Osteocyte (in vitro differentiated cells): ENCODE measurements at places on chromosomes 12 and 14. TPM values are rescaled to one million over a fixed set of nuclear protein-coding genes. Genes with fewer than 3 reads are reported as not detected.

The GYS2 gene
- 0.10 TPM in 1 of 2 replicates, not detected in the other for total RNA-seq

The VWF gene
- 0.13 and 0.31 TPM in 2 replicates for total RNA-seq

The IL23A gene
- not detected in 2 replicates for total RNA-seq

The LRCOL1 gene
- not detected in 2 replicates for total RNA-seq

The PRDM4 gene
- total RNA-seq = 22.5 and 24.5 TPM in 2 replicates

The KCNH3 gene
- total RNA-seq = 0.35 TPM in 1 of 2 replicates, not detected in the other

The NR4A1 gene
- total RNA-seq = 6.7 and 13.0 TPM in 2 replicates

The TMEM52B gene
- not detected in 2 replicates for total RNA-seq

The PTPRQ gene
- 0.13 and 0.35 TPM in 2 replicates for total RNA-seq

The CCDC38 gene
- total RNA-seq = not detected in 2 replicates

The HOXC6 gene
- total RNA-seq = not detected in 2 replicates

The TGM1 gene
- 2.1 and 2.3 TPM in 2 replicates for total RNA-seq

The SLCO1A2 gene
- total RNA-seq = 2.4 and 3.8 TPM in 2 replicates

The RALGAPA1 gene
- total RNA-seq = 47.9 and 52.6 TPM in 2 replicates

The EID3 gene
- total RNA-seq = 2.8 and 3.7 TPM in 2 replicates

The MED13L gene
- 229 and 234 TPM in 2 replicates for total RNA-seq

The FZD10 gene
- total RNA-seq = not detected in 2 replicates

The MAP1LC3B2 gene
- 1.7 and 2.1 TPM in 2 replicates for total RNA-seq

The SDR9C7 gene
- not detected in 2 replicates for total RNA-seq

The GRIP1 gene
- total RNA-seq = 4.6 and 9.1 TPM in 2 replicates

The MYBPC1 gene
- total RNA-seq = not detected in 2 replicates

The LUM gene
- 473 and 481 TPM in 2 replicates for total RNA-seq

The ZNF219 gene
- total RNA-seq = 20.5 and 25.2 TPM in 2 replicates

The NUAK1 gene
- 20.2 and 21.1 TPM in 2 replicates for total RNA-seq

The GPR84 gene
- total RNA-seq = not detected in 2 replicates

The MUCL1 gene
- not detected in 2 replicates for total RNA-seq

The OAS2 gene
- total RNA-seq = not detected in 2 replicates

The KRT76 gene
- not detected in 2 replicates for total RNA-seq

The KRT75 gene
- not detected in 2 replicates for total RNA-seq

The AMDHD1 gene
- total RNA-seq = not detected in 2 replicates

The RNASE2 gene
- not detected in 2 replicates for total RNA-seq

The SERPINA4 gene
- total RNA-seq = not detected in 2 replicates

The RBP5 gene
- total RNA-seq = not detected in 2 replicates

The NTF3 gene
- total RNA-seq = 1.1 and 1.2 TPM in 2 replicates

The TTC9 gene
- 0.99 and 1.2 TPM in 2 replicates for total RNA-seq

The AQP5 gene
- total RNA-seq = 0.24 and 0.46 TPM in 2 replicates

The ACYP1 gene
- 8.8 and 10.4 TPM in 2 replicates for total RNA-seq

The C14orf39 gene
- 1.1 and 1.4 TPM in 2 replicates for total RNA-seq

The TROAP gene
- total RNA-seq = 8.0 and 9.6 TPM in 2 replicates

The POLE2 gene
- 4.1 and 4.8 TPM in 2 replicates for total RNA-seq

The RBM23 gene
- total RNA-seq = 89.4 and 93.3 TPM in 2 replicates

The CYP46A1 gene
- total RNA-seq = 1.3 and 1.8 TPM in 2 replicates

The RD3L gene
- total RNA-seq = not detected in 2 replicates

The PLEKHG7 gene
- not detected in 2 replicates for total RNA-seq

The LRRIQ1 gene
- not detected in 2 replicates for total RNA-seq

The KCNC2 gene
- not detected in 2 replicates for total RNA-seq

The NKX2-1 gene
- total RNA-seq = not detected in 2 replicates

The COX8C gene
- total RNA-seq = not detected in 2 replicates

The HOXC13 gene
- total RNA-seq = not detected in 2 replicates

The FBLN5 gene
- 98.7 and 101 TPM in 2 replicates for total RNA-seq

The CLEC4C gene
- total RNA-seq = not detected in 2 replicates

The VCPKMT gene
- 10.1 and 12.2 TPM in 2 replicates for total RNA-seq

The OR4E2 gene
- not detected in 2 replicates for total RNA-seq
